ENCODE measurements at places on chromosomes 2 and 18.

- peak; percentile 22 for DNase-seq
Measured at GRCh38 chr2:224584111-224584784, 915 bp downstream of the CUL3 start.

GRCh38 chr2:107804608-107805498 is 21.8 kb upstream of the RGPD4 start:
- no peak for DNase-seq

- DNase-seq = no peak
Measured at GRCh38 chr18:74277296-74277695, 14.5 kb downstream of the CYB5A start.

DNA sequence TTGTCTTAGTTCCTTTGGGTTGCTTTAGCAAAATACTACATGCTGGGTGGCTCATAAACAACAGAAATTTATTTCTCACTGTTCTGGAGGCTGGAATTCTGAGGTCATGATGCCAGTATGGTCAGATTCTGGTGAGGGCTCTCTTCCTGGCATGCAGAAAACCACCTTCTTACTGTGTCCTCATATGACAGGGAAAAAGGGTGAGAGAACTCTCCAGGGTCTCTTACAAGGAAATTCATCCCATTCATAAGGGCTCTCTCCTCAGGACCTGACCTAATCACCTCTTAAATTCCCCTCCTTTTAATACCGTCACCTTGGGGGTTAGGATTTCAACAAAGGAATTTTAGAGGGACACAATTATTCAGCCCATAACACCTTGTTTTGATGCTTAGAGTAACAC is 243.1 kb upstream of the TNP1 start:
- DNase-seq = no peak

DNA sequence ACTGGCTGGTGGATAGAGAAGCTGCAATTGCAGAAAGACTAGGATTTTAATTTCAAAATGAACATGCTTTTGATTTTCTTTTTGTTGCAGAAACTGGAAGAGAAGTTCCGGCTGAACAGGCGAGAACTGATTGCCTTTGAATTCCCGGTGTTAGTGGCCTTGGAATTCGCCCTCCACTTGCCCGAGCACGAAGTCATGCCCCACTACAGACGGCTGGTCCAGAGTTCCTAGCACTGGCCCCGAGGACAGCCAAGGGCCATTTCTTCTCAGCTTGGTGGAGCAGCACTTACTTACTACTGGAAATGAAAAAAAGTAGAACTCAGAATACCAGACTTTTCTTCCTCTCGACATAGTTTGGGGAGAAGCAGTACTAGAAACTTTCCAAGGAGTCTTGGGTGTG is 121.9 kb downstream of the CABLES1 start:
- no peak for DNase-seq

DNA sequence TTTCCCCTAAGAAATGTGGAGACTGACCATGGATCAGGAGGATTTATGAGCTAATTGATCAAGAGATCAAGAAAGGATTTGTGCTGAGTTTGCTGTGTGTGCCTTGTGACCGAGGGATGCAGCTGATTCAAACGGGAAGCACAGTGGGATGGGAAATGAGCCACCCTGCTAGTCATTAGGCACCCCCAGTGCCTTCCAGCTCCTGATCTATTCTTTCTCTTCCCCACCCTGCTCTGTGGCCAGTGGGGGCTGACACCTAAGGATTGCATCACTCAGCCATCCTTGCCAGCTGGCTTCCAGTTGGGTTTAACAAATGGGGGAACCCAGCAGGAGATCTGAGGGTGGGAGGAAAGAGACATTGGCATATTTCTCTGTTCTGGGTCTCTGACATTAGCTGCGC is 132.2 kb upstream of the CXCR4 start:
- DNase-seq = peak; percentile 29

- DNase-seq = no peak
Measured at GRCh38 chr2:240278661-240279060, 138.2 kb upstream of the OTOS start.

DNA sequence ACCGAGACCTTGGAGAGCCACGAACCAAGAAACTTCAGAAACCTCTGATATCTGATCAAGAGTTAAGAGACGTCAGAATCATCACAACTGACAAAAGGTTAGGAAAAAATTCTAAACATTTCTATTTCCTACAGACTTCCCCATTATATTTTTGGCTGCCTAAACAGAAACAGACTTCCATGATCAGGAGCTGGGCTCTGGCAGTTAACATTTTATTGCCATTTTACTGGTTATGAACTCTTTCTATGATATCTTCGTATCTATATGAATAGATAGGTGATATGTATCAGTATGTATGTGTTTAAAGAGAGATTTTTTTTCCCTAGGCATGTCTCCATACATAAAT is 31.1 kb upstream of the PPP1R1C start:
- DNase-seq = no peak

GRCh38 chr2:145198555-145198954 is 678.6 kb upstream of the ZEB2 start:
- no peak for DNase-seq

DNA sequence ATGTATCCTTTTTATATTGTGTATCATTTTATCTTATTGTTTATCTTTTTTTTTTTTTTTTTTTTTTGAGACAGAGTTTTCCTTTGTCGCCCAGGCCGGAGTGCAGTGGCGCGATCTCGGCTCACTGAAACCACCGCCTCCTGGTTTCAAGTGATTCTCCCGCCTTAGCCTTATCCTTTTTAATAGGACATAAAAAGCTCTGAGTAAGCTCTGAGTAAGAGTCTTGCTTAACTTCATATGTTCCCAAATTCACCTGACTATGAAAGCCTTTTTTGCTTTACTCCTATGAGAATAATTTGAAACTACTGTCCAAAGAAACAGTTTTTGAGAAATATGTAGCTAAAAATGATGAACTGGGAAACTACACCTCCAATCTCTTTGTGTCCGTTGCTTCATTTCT is 525.5 kb downstream of the IRS1 start:
- no peak for DNase-seq

GRCh38 chr18:33560686-33561370 is 17.2 kb upstream of the ASXL3 start:
- peak; percentile 71 for DNase-seq

GRCh38 chr2:22600156-22600555 is 784.8 kb upstream of the KLHL29 start:
- no peak for DNase-seq

GRCh38 chr2:39919511-39920306 is 140.7 kb upstream of the THUMPD2 start:
- no peak for DNase-seq

- DNase-seq = no peak
Measured at GRCh38 chr2:200975672-200976071, 12.2 kb upstream of the ORC2 start.

DNA sequence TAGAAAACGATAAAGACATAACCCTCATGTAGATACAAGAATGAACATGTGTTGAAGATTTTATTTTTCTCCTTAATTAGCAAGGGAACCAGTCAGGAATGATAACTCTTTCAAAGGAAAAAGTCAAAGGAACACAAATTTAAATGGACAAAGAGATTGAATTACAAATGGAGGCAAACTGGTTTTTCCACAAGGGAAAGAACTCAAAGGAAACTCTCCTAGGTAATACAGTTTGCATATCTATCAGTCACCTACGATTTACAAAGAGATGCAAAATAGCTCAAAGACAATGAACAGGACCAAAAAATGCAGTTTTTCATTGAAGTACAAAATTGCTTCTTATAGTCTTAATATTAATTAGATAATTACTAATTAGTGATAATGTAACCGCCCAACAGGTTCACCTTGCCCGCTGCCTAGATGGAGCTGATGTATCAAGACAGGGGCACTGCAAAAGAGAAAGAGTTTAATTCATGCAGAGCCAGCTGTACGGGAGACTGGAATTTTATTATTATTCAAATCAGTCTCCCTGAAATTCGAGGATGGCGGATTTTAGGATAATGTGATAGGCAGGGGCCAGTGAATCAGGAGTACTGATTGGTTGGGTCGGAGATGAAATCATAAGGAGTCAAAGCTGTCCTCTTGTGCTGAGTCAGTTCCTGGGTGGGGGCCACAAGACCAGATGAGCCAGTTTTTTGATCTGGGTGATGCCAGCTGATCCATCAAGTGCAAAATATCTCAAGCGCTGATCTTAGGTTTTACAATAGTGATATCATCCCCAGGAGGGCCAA is 151.0 kb downstream of the TMEM17 start:
- DNase-seq = no peak

DNA sequence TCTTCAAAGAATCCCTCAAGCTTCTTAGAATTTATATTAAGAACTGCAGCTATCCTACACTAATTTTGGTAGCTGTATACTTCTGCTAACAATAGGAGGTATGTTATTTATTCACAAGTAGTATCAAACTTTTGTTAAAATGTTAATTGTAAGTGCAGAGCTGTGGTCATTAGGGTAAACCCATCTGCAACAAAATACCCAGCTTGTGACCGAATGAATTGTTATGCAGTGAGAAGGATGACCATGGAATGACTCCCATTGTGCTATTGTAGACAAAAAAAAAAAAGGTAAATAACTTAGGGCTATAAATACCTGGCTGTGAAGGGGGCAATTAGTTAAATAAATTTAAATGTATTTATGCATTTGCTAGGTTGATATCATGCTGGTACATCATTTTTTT is 186.1 kb downstream of the ADCYAP1 start:
- no peak for DNase-seq

DNA sequence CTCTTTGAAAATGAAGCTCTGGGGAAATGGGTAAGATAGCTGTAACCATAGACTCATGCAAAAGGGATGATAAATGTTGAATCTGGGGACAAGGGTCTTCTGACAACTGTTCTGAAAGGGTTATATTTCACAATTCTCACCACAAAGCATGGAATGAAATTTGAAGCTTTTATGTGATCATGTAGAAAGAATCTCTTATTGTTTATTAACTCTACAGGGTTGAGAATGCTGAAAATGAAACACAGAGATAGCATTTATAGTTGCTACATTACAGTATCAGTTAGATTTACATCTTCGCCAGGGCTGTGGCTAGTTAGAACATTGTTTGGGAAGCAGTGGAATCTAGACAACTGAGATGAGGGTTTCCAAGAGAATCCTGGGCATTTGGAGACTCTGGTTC is 97.4 kb upstream of the LHCGR start:
- DNase-seq = no peak

DNA sequence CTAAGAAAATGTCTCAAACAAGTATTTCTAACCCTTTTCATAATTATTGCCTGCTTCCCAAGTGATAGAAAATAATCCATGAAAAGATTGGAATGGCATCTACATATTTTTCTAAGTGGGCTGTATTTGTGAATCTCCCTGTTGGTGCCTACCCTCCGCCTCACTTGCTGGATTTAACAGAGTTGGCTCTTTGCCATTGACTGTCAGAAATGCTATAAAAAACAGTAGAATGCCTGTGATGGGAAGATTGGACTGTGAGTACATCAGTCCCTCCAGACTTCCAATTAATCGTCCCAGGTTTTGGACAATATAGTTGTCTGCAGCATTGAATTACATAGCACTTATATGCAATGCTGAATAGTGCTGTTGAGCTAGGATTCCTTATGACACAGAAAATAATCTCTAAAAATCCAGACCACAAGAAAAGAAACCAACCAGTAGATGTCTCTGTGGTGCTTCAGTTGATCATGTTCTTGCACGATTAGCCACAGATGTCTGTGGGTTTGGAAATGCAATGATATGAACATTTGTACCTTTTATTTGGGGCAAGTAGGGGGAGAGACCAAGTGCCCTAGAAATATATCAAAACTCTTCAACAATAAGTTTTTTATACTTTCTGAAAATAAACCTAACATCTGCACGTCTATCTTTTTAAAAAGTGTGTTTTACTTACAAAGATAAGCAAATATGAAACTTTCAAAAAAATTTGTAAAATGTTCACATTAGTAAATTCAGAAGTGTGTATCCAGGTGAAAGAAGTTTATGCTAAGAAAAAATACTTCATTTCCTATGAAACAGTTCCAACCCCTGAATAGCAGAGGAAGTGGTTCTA is 88.5 kb downstream of the DYNAP start:
- no peak for DNase-seq

- no peak for DNase-seq
Measured at GRCh38 chr2:120694034-120694433, 41.6 kb upstream of the GLI2 start.

GRCh38 chr2:200763422-200763821 is 48.3 kb upstream of the BZW1 start:
- DNase-seq = no peak

- DNase-seq = no peak
Measured at GRCh38 chr2:43071599-43072550, 154.5 kb downstream of the ZFP36L2 start.

DNA sequence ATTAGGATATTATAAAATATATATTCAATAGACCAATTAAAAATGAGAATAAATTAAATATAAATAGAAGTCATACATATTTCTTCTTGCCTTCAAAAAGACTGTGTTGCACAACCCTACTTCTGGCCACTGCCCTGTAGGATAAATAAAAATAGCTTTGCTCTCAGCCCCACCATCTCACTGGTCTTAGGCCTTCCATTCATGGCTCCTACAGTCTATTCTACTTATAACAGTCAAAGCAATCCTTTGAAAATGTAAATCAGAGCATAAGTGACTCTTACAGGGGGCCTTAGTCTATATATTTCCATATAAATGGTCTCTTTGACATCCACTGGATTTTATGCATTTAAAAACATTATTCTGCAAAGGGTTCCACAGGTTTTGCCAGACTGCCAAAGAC is 72.9 kb downstream of the KLF7 start:
- no peak for DNase-seq

DNA sequence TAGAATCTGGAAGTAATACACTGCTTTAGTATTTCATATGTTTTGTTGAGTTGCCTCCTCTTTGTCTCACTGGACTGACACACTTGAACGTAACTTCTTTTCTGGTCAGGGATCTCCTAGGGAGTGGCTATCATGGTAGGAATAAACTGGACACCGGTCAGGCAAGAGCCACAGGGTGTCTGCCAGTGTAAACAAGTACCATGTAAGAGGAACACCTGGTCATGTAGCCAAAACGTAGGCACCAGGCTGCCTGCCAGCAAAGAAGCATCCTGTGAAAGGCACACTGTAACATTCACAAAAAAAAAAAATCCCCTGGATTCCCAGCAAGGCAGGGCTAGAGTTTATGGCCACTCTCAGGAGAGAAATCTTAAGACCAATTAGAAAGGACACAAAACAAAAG is 372.8 kb upstream of the RND3 start:
- DNase-seq = no peak

Data from WERI-Rb-1 (cell line).